IgD-negative memory B cell (primary cell): ENCODE measurements at places on chromosomes 2 and 18. TPM values are rescaled to one million over a fixed set of nuclear protein-coding genes. Genes with fewer than 3 reads are reported as not detected.

Gene HOXD12
- polyA plus RNA-seq, result not detected

Gene FABP1
- polyA plus RNA-seq, result not detected

Gene SRD5A2
- not detected for polyA plus RNA-seq

Gene CEP68
- 12.1 TPM for polyA plus RNA-seq

Gene ANKRD30BL
- 0.64 TPM for polyA plus RNA-seq
